ENCODE measurements at places on chromosomes 11 and 22. TPM values are rescaled to one million over a fixed set of nuclear protein-coding genes. Genes with fewer than 3 reads are reported as not detected.

Gene APLNR
- 99.8 TPM for polyA plus RNA-seq

DNA sequence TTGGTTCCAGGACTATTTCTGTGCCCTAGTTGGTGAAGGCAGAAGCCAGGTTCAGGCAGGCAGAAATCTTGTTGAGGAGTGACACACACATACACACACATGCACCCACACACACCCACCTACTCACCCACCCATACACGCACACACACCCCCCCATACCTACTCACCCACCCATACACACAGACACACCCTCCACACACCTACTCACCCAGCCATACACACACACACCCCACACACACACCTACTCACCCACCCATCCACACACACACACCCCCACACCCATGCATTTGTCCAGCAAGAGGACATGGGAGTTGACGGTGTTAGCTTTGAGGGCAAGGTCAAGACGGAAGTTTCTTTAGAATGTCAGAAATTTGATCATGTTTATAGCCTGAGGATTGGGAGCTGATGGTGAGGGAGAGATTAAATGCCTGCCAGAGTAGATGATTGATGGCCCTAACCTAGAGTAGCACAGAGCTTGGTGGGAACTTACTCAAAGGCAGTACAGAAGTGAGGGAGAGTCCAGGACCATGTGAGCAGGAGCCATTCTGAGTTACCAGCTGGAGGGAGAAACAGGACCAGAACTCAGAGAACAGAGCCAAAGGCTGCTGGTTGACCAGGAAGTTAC is 68.9 kb downstream of the CYB5R2 start:
- DNase-seq = no peak

Gene SLC22A6
- polyA plus RNA-seq = 27.5 TPM

DNA sequence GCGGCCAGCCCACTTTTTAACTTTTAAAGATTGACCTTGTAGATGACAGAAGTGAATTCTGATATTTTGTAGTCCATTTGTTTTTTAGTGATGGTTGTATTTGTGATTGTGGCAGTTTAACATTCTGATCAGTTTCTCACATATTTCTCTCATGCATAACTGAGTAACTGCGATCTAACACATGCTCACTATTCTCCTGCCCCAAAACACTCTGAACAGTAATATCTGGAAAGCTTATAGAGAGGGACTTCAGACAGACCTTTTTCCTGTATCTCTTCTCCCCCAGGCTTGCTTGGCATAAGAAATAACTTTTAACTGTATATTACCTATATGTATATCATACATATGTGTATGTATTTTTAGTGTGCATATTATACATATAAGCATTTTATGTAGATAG is 37.3 kb upstream of the MYO18B start:
- DNase-seq = no peak

DNA sequence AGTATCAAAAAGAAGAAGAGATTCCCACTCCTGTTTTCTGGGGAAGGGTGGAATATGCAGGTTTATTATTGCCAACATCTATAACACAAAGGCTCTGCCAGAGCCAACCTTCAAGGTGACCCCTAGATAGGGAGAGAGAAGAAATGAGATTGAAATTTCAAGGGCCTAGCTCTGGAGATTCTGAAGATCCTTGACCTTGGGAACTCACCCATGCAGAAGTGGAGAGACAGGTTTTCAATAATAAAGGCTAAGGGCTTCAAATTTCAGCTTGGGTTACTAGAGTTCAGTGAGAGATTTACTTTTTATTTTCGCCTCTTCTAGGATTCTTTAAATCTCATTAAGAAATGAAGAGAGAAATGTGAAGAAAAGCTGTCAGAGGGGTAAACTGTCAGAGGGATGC is 98.4 kb downstream of the CD44 start:
- no peak for DNase-seq

DNA sequence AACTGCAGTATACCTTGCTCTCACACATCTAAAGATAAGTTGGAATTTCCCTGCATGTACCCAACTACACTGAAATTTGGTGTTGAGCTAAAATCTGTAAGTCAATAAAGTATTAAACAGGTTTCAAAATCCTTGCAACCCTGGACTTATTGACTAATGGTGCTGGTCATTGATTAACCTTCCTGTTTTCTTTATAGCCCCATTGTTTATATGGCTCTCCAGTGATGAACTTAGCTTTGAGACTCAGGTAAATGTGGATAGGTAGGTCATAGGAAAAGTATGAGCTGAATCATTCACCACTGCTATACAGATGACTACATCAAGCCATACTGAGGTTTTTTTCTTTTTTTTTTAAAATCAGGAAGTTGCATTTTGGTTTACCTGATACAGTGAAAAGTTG is 132.7 kb downstream of the FAT3 start:
- no peak for DNase-seq

Gene HTR3A
- polyA plus RNA-seq = not detected

DNA sequence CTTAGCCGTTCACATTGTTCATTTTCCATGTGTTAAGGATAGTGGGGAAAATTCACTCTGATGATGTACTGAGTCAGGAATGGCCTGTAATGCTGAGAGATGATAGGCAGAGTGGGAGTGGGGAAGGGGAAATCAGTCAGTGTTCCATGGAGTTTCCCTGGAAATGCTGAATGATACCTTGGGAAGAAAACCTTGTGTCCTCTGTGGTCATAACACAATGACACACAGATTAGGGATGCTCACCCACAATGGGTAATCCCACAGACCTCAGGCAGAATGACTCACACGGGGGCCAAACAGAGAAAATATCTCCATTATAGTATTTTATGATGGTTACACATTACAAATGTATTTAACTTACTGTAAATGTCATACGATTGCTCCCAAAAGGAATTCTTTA is 118.0 kb downstream of the SNX19 start:
- DNase-seq = no peak

DNA sequence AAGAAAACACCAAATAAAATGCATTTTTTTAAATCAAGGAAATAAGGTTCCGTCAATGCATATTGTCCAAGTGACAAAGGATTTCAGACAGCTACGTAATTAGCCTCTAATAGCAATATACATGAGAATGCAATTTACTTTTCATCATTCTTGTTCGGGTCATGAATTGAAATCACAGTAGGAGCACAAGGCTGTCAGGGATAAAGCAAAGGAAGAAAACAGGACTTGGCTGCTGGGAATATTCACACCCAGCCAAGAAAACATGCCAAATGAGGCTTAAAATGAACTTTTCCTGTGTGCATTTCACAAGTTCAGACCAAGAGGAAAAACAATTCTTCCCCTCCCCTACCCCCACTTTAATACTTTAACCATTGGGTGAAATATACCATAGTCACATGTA is 188.6 kb downstream of the CWF19L2 start:
- DNase-seq = no peak

- DNase-seq = no peak
Measured at GRCh38 chr11:111730871-111731591, 35.2 kb downstream of the PPP2R1B start.

Gene KRTAP5-10
- 0.39 TPM for polyA plus RNA-seq

Gene APOBEC3B
- polyA plus RNA-seq = 7.1 TPM

DNA sequence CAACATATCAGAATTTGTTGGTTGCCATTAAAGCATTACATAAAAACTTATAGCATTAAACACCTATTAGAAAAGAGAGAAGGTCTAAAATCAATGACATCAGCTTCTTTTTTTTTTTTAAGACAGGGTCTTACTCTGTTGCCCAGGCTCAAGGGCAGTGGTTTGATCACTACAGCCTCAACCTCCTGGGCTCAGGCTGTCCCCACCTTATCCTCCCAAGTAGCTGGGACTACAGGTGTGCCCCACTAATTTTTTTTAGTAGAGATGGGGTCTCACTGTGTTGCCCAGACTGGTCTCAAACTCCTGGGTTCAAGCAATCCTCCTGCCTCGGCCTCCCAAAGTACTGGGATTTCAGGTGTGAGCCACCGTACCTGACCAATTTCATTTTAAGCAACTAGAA is 57.9 kb downstream of the ARHGEF12 start:
- no peak for DNase-seq

DNA sequence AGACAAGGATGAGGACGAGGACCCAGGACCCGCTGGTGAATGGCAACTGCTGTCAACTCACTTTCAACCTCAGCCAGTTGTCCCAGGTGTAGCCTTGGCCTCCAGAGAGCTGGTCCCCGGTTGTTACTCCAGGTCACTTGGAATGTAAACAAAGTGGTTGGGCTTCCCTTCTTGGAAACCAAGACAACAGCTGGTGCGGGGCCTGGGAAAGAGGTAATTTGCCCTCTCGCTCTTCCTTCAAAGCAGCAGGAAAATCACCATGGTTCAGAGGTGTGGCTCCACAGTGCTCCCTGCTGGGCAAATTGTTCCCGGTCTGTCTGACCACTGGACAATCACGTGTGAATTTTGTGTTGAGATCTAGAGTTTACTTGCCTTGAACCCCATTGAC is 15.0 kb downstream of the SLC1A2 start:
- no peak for DNase-seq

Gene SLCO2B1
- polyA plus RNA-seq = 6.3 TPM

Gene IGLL1
- polyA plus RNA-seq = 0.51 TPM

Gene MRGPRX3
- polyA plus RNA-seq = not detected

DNA sequence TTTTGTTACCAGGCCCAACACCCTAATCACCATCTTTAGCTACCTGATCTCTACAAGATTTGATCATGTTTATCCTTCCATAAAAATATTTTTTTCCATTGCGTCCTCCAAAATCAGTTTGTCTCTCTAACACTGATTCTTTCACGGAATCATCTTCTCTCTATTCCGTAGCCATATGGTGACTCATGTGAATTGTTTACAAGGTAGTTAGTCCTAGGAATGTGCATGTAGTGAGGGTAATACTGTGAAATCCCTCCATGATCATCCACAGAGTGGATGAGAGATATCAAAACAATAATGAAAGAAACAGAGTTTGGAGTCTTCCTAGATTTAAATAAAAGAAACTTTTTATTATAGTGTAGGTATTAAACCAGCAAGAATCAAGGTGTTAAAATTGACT is 230.2 kb downstream of the METTL15 start:
- DNase-seq = no peak

DNA sequence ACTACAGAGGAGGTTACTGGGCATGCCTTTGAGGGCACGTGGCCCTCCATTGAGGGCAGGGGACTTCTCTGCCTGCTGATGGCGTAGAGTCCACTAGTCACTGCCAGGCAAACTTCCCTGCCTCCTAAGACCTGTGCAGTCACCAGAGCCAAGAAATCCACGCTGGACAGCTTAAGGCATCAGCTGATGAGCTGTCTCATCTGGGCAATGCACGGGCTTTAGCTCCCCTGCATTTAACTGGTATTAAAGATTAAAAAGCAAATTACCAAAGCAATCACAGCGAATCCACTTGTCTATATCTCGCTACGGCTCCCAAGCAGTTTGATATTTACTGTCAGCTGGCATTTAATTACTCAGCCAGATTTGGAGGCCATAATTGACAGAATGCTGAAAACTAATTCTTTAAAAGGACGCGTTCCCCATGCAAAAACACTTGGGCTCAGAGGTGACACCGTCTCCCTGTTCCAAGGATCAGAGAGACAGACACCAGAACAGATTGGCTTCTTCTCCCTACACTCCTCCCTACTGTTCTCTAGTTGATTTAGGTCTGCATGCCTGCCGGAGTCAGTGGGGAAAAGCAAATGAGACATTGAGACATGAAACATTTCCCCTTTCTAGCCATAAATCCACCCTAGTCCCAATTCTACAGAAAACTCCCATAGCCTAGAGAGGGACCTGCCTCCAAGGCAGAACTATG is 68.5 kb downstream of the SPATA19 start:
- DNase-seq = no peak

DNA sequence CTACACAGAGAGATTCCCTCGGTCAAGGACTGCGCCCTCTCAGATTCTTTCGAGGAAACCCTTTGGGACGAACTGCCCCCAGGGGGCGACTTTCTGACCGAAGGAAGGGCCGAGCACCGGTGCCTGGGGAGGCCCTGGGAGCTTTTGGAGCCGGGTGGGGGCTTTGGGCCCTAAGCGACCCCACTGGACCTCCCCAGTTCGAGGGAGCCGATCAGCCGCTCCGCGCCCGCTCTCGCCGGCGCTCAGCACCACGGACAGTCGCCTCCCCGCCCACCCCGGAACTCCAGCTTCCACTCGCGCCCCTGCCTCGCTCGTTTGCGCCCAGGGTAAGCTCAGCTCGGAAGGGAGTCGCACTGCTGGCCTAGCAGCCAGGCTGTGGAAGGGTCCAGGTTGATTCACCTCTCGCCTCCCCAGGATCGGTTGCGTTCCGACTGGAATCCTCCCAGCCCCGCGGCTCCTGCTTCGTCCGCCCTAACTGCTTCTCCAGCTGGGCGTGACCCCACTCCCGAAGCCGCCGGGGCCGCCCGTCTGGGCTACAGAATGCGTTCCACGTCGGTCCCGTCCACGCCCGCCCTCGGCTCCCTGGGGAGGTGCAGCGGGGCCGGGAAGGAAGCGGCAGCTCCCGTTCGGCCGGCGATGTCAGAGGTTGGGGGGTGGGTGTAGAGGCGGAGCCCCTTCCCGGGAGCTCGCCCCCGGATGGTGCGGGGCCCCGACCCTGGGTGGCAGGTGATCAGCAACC is 428 bp downstream of the SCN3B start:
- DNase-seq = peak; percentile 41
